ENCODE measurements at places on chromosomes 7 and 10.

DNA sequence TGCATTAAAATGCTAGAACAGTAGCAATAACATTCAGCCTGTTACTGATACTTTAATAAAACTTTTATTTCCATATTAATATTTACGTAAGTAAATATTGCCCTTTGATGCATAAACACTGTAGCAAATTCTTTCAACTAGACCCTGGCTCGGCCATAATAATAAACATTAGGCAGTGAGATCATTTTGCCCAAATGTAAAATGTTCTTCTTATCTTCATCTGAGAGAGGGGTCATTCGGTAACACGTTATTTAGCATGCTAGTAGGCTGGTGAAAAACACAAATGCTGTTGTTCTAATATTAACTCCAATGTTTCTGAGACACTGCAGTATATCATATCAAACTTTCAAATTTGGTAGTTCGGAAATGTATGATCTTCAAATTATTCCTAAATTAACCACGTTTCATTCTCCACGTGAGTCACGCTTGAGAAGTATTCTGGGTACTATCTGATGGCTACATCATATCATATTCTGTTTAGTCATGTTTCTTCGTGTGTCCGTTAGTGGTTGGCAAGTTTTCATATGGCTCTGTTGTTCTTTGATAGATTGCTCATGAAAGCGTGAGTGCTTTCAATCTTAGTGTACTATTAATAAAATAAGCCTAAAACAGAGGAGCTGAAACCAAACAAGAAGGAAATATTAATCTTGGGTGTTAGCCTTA is 145.8 kb downstream of the NSUN6 start:
- DNase-seq = peak; percentile 9

DNA sequence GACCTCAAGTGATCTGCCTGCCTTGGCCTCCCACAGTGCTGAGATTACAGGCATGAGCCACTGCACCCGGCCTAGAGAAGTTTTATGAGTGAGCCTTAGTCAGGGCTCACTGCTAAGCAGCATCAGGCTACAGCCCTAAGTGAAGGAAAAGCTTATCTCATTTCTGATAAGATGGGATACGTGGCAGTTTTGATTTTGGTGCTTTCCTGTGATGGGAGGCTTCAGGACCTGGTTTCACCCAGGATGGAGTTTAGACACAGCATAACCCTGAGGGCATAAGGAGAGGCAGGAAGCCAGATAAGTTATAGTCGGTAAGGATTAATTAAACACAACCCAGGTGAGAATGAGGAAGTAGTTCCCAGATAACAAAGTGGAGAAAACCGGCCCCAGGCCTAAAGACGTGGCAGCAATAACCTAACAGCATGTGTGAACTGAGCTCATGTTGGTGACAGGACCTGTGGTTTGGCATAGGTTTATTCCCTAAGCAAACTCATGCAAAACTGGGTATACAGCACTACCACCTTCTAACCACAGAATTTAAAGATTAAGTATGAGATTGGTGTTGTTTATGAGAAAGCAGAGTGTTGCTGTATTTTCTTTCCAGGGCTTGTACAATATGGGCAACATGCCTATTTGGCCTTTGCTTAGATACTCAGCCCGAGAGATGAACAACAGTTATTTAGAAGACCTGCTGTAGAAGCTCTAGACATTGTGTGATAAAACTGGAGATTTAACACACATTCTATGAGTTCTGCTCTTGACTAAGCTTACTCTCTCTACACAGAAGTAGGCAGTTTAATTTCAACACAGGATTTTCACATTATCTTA is 119.4 kb downstream of the COL28A1 start:
- no peak for DNase-seq

DNA sequence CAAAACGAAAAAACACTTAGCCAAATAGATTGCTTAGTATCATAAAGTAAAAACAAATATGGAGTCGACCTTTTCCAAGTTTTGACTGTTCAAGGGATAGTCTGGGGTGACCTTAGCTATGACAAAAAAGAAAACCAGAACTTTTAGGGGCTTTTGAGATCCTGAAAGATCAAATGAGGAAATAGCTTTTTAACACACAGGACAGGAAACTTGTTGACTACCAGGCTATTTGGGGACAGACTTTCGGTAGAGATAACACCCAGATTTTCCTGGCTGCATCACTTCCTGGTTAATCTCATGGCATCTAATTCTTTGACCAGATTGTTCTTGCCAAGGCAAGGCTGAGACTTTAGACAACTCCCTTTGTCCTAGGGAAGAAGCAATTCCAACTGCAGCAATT is 34.5 kb upstream of the EGR2 start:
- DNase-seq = no peak

- DNase-seq = peak; percentile 34
Measured at GRCh38 chr10:123157210-123157609, 3.0 kb downstream of the BUB3 start.

- peak; percentile 67 for DNase-seq
Measured at GRCh38 chr10:61992671-61993668, 91.5 kb downstream of the ARID5B start.

DNA sequence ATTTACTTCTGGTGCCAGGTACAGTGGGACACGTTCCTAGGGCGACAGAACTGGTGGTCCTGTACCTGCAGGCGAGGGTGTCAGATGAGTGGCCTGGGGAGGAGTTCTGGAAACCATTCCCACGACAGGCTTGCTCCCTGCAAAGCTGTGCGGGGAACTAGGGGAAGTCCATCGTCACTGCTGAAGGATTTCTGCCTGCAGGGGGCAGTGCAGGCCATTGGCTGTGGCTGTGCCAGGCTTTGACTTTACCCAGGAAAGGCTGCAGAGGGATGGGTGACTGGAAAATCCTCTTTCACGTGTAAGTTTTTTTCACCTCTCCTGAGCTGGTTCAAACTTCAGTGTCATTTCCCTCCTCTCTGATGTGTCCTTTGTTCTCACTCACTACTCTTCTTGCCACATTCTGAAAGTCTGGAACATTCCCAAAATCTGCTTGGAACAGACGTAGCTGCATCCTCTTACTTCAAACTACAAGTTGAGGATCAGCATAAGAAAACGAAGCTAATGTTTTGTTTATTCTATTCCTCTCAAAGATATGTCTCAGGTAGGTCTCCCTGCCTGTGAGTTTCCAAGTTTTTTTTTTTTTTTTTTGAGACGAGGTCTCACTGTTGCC is 126.5 kb downstream of the SH2D4B start:
- DNase-seq = peak; percentile 62

- DNase-seq = no peak
Measured at GRCh38 chr7:143411976-143412708, 3.5 kb upstream of the EPHA1 start.

DNA sequence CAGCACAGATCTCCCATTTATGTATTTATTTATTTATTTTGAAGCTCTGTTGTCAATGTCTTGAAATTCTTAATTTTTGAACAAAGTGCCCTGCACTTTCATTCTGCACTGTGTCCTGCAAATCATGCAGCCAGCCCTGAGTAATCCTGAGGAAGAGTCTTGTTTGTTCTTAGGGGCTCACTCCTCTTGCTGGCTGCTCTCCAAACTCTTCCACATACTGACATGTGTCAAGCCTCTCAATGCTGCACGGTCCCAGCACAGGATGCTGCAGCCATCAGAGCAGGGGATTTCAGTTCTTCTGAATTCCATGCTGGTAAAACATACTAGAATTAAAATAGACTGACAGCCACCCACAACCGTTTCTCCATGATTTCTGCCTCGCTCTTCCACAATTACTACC is 207.2 kb downstream of the PARD3 start:
- peak; percentile 24 for DNase-seq

GRCh38 chr10:22110761-22111160 is 107.1 kb downstream of the EBLN1 start:
- no peak for DNase-seq

DNA sequence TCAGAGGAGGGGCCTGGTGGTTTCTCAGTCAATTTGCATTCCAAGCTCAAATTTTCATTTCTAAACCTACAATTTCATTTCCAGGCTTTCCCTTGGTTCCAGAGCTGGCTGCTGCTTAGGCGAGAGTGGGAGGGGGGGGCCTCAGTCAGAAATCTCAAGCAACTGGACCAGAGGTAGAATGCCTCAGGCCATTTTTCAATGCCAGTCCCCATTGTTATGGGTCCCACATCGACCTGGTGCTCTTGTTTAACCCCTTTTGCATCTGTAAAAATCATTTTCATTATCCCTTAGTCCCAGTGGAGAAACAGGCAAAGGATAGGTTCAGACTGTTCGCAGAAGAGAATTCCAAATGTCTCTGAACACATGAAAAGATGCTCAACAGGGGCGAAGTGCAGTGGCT is 13.5 kb upstream of the BAG3 start:
- DNase-seq = no peak

DNA sequence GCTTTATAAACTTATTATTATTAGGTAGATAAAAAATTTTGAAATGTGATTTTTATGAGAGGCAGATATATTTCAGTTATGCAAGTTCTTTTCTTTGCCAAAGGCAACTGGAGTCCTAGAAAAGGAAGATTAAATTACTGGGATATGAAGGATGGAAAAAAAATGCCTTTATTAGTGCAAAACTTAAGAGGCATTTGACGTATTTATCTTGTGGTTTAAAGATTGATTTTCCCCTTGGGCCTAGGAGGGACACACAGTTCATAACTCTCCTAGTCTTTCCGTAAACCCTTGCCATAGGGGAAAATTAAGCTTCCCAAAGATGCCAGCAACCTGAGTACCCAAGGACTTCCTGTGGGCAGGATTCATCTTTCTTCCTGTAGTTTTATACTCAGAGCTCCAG is 3.1 kb upstream of the STEAP4 start:
- no peak for DNase-seq

- no peak for DNase-seq
Measured at GRCh38 chr10:85863301-85864172, 503.1 kb downstream of the GRID1 start.

GRCh38 chr10:20237586-20237985 is 421.4 kb downstream of the PLXDC2 start:
- DNase-seq = no peak

DNA sequence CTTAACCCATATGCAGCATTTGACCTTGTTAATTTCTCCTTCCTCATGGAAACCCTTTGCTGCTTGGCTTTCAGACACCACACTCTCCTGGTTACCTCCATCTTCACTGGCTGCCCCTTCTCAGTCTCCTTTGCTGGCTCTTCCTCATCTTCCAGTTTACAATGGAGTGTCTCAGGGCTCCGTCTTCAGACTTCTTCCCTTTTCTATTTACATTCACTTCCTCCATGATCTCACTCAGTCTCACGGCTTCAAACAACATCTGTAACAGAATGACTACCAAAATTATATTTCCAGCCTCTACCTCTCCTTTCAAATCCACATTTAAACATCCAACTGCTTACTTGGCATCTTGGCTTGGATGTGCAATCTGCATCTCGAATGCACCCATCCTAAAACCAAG is 140.4 kb downstream of the DKK1 start:
- DNase-seq = no peak

- DNase-seq = peak; percentile 91
Measured at GRCh38 chr7:84701524-84702306, 485.1 kb downstream of the SEMA3D start.

GRCh38 chr10:99913831-99914235 is 95.9 kb downstream of the DNMBP start:
- DNase-seq = no peak

DNA sequence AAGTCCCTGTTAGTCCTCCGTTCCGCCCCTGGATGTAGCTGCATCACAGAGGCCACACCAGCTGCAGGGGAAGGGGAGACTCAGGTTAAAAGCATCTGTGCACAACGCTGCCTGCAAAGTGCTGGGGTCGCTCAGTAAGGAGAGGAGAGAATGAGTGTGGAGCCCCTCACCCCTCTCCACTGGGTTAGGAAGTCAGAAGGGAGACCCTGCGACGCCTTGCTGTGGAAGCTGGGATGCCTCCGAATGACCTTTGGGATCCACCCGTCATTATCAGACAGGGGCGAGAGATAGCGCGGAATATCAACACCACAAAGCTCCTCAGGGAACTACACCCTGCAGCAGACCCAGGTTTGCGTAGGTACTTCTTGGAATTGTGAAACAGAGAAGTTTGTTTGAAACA is 167.7 kb upstream of the SHH start:
- no peak for DNase-seq

- peak; percentile 98 for DNase-seq
Measured at GRCh38 chr10:114714281-114714741, 56.2 kb upstream of the ABLIM1 start.

DNA sequence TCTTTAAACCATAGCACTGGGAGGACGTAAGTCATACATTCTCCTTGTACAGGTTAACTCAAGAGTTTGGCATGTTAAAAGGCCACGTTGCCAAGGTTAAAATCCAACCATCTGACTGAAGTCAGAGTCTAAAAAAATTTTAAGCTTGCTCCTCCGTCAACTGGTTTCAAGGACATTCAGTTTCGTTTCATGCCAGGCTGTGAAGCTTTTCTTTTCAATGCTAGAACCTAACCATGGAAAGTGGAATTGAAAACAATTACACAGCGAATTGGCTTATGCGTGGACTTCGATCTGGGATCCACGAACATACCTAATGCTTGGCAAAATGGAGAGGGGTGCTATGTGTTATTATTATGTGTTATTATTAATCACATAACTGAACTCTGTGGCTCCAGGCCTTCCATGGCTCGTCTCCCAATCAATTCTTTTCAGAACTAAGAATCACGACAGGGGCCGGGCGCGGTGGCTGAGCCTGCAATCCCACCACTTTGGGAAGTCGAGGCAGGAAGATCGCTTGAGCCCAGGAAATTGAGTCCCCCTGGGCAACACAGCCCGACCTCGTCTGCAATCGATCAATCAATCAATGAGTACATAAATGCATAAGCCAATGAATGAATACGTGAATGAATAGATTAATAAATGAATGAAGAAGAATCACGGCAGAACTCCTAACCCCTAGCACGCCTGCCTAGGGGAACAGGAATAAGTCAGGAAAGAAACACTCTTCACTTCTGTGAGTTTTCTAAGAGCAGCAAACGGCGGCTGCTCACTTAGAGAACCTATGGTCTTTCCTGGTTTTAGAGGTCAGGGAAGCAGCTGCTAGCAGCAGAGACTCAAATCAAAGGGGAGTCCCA is 733 bp upstream of the ARL5B start:
- DNase-seq = peak; percentile 24

DNA sequence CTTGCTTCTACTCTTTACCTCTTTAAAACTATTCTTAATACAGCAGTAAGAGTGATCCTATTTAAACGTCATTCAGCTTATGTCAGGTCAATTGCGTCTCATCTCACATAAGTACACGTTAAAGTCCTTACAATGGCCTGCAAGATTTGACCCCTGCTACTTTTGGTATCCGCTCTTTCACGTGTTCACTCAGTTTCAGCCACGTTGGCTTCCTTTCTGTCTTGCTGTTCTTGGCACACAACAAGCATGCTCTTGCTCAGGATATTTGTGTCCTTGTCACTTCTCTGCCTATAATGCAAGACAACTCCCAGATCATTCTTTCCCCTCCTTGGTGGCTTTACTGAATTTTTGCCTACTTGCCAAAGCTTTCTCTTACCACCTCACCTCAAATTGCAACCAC is 296.8 kb downstream of the PCLO start:
- no peak for DNase-seq
